Prostate gland (tissue), 2 donors: ENCODE measurements at places on chromosomes 2 and 18. TPM values are rescaled to one million over a fixed set of nuclear protein-coding genes. Genes with fewer than 3 reads are reported as not detected.

The CRYGC gene
- total RNA-seq, result not detected

DNA sequence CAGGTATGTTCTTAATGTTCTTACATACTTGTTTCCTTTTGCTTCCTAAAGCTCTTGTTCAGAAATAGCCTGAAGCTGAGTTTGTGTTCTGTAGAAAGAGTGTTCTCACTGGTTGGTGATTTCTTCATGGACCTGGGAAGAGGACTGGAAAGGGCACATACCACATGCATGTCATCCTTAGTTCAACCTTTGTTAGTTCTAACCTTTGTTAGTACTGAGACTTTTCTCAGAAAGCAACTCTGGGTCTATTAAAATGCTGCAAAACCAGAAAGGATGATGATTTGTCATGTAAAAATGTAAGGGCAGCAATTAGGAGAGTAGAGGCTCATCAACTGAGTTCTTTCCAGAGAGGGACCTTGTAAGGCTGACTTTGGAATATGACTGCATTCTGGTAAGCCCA lies 2.5 kb upstream of the FAP start:
- no peak for DNase-seq

DNA sequence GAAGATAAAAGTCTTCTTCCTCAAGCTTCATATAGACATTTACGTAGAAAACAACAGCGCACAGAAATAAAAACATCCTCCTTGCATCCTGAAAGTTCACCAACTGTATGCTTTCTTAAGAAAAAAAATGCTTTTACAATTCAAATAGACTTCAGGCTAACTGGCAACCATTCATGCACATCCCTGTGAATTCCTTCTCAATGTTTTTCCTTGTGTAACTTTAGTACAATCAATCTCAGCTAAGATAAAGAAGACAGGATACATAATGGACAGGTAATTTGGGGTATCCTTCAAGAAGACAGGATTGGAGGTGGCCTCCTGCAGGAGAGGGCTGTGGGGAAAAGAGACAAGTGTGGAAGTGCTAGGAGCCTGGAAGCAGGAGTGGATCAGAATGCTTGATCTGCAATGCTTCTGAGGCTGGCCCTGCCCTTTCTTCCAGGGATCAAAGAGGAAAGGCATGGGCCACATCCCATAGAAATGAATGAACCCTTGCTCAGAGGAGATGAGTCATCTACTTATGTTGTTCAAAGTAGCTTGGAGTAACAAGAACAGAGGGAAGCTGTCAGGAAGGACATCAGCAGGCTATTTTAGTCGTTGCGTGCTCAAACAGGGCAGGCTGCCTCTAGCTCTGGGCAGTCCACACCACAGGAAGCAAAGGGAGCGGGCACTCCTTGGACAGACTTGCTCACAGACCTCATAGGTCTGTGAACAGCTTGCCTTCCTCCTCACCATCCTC lies 126.6 kb downstream of the TMEM131 start:
- DNase-seq, result no peak

GRCh38 chr18:68053290-68053689 lies 536.8 kb upstream of the DSEL start:
- no peak for DNase-seq

GRCh38 chr2:239065962-239066361 lies 218.1 kb downstream of the TWIST2 start:
- no peak for DNase-seq

DNA sequence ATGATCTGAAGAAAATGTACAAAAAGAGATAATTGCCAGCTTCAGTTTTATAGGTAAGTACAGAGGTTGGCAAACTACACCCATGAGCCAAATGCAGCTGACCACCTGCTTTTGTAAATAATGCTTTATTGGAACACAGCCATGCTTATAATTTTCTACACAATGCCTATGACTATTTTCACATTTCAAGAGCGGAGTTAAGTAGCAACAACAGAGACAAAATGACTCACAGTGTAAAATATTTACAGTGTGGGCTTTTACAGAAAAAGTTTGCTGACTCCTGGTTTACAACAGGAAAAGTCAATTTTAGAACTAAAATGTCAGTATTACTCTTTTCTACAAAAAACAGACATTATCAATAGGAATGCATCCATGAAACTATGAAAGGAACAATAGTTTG lies 26.0 kb downstream of the CWC22 start:
- DNase-seq, result no peak
